Fibroblast of the conjunctiva (primary cell): ENCODE measurements at places on chromosomes 16 and 17.

GRCh38 chr16:1244881-1245280 is 4.4 kb downstream of the TPSAB1 start:
- no peak for DNase-seq

- no peak for DNase-seq
These were observed 3.5 kb upstream of the TRIM47 start for GRCh38 chr17:75881678-75882454.

- no peak for DNase-seq
These were observed 16.1 kb downstream of the AMFR start for GRCh38 chr16:56409195-56409594.

DNA sequence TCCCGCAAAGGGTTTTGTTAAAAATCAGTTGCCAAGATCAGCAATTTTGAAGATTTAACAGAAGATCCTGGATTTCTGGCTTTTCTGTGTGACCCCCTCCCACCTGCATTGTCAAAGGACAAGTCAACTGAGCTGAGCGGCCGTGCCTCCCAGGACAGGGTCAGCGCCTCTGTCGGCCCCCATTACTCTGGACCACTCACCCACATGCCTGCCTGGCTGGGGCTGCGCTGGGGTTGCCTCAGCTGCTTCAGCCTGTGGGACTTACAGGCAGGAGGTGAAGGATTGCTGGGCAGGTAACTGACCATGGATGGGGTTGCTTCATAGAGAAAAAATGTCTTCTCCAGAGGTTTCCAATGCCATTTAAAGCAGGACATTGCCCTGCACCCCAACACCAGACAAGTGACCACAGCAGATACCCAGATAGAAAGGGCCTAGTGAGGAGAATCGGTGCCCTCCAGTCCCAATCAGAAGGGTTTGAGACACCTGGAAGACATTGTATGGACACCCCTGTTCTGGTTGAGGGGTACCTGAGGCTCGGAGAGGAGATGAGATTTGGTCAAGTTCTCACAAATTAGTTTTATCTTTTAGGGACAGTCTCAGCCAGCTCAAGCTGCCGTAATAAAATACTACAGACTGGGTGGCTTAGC is 52.8 kb downstream of the SNX20 start:
- no peak for DNase-seq

DNA sequence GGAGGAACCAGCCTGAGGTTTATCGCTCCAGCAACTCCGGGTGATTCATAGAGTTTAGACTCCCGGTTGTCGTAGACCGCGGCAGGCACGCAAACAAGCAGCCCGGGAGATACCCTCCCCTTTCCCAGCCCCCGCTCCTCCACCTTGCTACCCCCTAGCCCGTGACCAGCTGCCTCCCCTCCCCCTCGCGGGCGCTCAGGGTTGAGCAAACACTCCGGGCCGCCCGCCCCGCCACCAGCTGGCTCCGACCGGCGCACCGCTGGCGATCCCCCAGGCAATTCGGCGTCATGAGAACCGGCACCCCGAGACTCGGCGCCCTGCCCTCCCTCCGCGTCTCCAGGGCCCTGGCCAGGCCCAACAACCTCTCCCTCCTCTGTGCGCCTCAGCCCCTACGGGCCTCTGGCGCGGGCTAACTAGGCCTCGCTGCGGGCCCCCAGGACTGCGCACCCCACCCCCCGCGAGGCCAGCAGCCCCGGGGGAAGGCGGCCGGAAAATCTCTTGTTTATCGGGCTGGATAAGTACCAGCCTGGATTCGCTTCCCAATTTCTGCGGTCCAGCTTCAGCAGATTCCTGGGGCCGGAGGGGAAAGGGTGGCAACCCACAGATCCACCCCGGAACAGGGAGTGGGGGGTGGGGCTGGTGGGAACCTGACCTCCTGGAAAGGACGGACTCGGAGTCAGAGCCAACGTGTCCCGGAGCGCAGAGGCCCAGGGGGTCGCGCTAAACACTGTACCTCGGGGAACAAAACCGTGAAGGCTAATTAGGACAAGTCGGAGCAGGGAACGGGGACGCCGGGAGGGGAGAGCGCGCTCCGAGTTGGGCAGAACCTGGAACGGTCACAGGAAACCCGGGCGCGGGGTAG is 951 bp upstream of the GPRC5C start:
- DNase-seq = no peak

DNA sequence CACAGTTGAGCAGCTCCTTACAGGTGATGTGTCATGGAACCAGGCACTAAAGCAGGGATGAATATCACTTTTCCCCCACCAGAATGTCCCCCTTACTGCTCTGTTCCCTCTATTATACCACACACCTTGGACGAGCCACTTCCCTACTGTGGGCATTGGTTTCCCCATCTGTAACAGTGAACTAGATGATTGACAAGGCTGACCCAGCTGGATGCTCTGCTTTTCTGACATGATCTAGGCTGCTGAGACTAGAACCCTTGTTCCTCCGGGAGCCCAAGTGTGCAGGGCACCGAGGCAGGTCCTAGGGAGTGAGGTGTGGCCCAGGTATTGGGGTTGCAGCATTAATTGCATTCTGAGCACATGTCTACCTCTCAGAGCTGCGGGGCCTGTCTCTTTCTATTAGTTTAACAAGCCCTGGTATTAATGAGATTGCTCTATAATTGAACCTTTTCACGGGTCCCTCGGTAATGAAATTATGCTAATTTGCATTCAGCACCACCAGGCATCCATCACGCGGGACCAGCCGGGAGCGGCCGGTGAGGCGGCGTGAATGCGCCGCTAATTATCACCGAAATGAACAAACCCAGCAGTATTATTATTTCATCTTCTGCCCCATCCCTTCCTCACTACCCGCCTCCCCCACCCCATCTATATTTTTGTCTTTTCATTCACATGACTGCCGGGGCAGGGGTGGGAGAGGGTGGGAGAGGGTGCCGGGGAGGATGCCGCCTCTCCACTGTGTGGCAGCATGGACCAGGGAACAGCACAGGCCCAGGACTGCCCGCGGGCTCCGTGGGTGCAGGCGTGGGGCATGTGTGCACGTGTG is 121.1 kb downstream of the CYLD start:
- DNase-seq = no peak

- DNase-seq = no peak
These were observed 161.1 kb downstream of the STX8 start for GRCh38 chr17:9414471-9414870.

DNA sequence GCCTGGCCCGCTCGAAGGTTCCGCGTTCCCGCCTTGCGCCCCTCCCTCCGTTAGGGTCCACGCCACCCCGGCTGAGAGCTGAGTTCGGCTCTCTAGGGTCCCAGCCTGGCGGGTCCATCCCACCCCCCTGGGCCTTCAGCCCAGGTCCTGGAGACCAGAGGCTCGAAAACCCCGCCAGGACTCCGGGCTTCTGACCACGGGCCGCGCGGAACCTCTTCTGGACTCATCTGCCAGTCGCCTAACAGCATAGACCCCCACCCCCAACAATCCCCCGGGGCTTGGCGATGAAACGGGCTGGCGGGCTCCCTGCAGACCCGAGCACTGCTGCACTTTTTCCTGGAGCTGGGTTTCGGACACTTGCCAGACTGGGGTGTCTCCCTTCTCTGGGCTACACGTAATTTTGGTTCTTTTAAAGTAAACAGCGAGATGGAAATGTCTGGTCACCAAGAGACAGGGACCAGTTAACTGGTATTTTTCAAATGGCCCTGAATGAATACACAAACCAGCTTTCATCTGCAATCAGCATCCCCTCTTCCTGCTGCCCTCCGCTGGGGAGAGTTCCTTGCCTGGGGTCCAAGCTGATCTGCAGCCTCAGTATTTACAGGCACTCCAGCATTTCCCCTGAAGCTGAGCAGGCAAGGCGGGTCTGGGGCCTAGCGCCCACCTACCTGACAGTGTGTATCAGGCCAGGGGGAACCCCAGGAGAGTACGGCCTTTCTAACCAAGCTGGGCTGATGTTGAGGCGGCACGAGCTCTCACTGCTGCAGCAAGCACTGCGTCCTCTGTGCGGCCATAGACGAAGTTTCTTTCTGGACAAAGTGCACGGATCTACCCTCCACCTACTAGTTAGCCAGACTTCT is 639 bp upstream of the TRIM65 start:
- no peak for DNase-seq

DNA sequence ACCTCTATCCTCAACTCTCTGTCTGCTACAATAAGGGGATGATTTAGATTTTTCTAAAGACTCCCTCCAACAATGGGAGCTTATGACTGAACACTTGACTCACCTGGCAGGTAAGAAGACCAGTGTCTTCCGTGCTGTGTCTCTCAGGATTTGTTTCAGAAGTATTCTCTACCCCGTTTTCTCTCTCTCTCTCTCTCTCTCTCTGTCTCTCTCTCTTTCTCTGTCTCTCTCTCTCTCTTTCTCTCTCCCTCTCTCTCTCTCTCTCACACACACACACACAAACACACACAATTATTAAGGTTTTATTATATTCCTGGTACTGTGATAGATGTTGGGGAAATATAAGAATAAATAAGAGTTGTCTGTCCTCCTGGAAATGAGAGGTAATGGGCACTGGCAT is 263.9 kb downstream of the TOX3 start:
- no peak for DNase-seq

DNA sequence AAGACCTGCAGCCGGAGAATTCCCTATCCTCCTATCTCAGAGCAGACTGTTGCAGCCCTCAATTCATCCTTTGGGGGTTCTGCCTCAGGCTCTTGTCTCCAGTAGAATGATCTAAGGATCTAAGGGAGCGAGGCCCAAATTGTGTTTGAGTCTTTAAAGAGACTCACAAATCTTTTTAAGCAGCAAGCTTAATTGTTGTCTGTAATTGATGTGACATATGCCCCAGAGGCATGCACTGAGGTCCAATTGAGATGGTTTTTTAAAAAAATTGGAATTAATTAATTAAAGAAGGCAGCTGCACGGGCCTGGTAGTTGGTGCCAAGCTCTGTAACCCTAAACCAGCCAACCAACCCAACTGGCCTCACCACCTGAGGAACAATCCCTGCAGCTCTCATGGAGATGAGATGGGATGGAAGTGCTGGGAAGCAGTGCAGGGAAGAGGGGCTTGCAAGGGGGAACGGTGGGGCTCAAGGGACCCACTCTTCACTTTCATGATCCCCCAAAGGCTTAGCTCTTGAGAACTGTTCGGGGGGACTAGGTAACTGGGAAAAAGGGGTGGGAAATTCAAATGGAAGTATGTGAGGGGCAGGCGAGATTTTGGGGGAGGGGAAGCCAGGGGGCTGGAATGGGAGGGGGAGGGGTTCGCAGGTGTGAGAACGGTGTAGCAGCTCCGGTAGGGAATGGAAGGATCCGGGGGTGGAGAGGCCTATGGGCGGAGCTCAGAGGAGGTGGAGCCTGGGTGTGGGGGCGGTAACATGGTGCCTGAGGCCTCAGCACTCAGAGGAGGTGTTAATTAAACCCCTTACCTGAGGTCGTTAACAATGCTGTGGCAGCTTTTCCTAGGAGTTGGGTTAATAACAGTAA is 9.2 kb upstream of the ZNF652 start:
- DNase-seq = no peak

GRCh38 chr17:35460354-35460851 is 11.8 kb upstream of the SLFN13 start:
- DNase-seq = no peak

DNA sequence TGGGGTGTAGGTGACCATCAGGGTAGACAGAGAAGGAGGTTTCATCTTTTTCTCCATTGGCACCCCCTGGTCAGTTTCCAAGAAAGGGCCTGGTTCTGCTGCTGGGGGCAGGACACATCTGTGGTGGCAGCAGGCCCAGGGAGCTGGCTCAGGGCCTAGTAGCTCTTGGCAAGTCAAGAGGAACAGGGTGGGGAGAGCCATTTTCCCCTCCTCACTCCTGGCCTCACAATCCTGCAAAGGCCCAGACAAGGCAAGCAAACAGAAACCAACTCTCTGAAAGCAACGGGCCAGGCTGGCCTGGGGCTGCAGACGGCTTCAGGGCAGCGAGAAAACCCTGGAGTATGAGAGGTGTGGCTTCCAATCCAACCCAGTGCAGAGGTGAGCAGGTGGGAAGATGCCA is 192.9 kb upstream of the DYNLRB2 start:
- DNase-seq = peak; percentile 17

DNA sequence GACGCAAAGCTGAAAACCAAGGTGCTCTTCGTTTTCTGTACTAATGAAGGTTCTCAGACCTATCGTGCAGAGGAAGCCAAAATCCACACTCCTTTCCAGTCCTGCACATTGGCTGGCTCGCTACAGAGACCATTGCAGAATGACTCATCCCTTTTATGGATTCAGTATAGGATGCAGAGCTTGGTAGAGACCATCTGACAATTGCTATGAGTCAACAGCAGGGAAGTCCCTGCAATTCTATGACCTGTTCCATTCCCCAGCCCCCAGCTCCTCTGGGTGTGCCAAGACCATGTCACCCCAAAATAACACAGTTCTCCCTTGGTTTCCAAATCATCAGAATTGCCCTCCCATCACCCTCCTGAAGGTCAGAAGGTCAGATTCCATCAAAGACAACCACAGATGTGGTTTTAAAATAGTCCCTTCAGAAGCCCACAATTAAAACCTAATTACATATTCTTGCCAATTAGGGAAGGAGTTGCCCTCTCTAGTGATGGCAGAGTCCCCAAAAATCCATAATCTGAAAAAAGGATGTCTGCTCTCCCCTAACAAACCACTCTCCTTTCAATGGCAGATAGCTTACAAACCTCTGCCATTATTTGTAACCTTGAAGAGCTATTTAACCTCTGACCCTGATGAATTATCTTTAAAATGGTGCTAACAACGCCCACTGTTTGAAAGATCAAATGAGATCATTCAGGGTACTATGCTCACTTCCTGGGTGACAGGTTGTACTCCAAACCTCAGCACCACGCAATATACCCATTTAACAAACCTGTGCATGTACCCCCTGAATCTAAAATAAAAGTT is 108.2 kb upstream of the RBBP6 start:
- DNase-seq = no peak

GRCh38 chr17:69764146-69764545 is 310.9 kb upstream of the KCNJ16 start:
- no peak for DNase-seq

GRCh38 chr17:2734939-2735338 is 14.5 kb downstream of the CCDC92B start:
- no peak for DNase-seq

GRCh38 chr16:22335668-22336246 is 38.5 kb downstream of the POLR3E start:
- no peak for DNase-seq

GRCh38 chr17:75128694-75129505 is 2.6 kb downstream of the NT5C start:
- no peak for DNase-seq

DNA sequence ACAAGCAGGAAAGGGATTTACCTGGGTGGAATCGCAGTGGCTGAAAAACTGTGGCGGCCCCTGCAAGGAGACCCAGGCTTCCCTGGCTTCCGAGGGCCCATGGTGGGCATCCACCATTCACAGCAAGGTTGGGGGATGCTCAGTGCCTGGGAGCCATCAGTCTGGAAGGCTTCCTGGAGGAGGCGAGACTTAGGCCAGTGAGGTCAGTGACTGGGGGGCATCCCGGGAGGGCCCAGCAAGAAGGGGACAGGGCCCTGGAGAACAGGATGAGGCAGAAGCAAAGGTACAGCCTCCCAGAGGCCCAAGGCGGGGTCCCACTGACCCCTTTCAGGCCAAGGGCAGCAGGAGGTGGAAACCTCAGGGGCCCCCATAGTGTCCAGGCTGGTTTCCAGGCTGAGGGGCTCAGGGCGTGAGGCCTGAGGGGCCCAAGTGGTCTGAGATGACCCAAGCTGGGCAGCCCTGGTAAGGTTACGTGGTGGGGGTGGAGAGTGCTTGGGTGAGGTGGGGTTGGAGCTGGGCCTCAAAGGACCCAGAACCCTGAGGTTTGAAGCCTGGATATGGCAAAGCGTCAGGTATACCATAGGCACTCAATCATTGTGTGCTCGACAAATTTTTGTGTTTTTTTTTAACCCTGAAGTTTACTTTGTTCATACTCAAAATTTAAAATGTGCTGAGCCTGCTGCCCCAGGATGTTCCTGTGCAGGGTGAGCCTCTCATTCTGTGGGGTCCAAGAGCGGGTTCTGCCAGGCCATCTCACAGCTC is 15.8 kb upstream of the SRRM2 start:
- DNase-seq = no peak

GRCh38 chr17:52271781-52272180 is 113.3 kb upstream of the CA10 start:
- DNase-seq = no peak
